ENCODE measurements at places on chromosomes 2 and 18. TPM values are rescaled to one million over a fixed set of nuclear protein-coding genes. Genes with fewer than 3 reads are reported as not detected.

Gene OSBPL1A
- 21.9 TPM for total RNA-seq

Gene REG3G
- total RNA-seq, result not detected

Gene PGAP1
- total RNA-seq, result 5.5 TPM

Gene SUMO1
- 94.6 TPM for total RNA-seq

Gene NTSR2
- not detected for total RNA-seq

Gene DCDC2C
- total RNA-seq, result not detected

Measured in cardiac muscle cell (in vitro differentiated cells and primary cell).